ENCODE measurements at places on chromosomes 5 and 9. TPM values are rescaled to one million over a fixed set of nuclear protein-coding genes. Genes with fewer than 3 reads are reported as not detected.

GRCh38 chr5:95895771-95896170 lies 65.9 kb downstream of the ELL2 start:
- H3K27me3 ChIP-seq, result no peaks in the 10 kb centered on the region
- H3K27ac ChIP-seq, result no peak overlapping the region
- no peak for DNase-seq
- no peaks in the 10 kb centered on the region for H3K4me1 ChIP-seq
- H3K36me3 ChIP-seq, result no peaks in the 10 kb centered on the region

- H3K27ac ChIP-seq, result peak overlapping the region; percentile 78
- peaks cover 62% of the 10 kb centered on the region for H3K4me1 ChIP-seq
- DNase-seq, result no peak
- no peaks in the 10 kb centered on the region for H3K36me3 ChIP-seq
- peak overlapping the region; percentile 66 for H3K4me3 ChIP-seq
Observed at GRCh38 chr9:137241490-137242268, 592 bp downstream of the TUBB4B start.

DNA sequence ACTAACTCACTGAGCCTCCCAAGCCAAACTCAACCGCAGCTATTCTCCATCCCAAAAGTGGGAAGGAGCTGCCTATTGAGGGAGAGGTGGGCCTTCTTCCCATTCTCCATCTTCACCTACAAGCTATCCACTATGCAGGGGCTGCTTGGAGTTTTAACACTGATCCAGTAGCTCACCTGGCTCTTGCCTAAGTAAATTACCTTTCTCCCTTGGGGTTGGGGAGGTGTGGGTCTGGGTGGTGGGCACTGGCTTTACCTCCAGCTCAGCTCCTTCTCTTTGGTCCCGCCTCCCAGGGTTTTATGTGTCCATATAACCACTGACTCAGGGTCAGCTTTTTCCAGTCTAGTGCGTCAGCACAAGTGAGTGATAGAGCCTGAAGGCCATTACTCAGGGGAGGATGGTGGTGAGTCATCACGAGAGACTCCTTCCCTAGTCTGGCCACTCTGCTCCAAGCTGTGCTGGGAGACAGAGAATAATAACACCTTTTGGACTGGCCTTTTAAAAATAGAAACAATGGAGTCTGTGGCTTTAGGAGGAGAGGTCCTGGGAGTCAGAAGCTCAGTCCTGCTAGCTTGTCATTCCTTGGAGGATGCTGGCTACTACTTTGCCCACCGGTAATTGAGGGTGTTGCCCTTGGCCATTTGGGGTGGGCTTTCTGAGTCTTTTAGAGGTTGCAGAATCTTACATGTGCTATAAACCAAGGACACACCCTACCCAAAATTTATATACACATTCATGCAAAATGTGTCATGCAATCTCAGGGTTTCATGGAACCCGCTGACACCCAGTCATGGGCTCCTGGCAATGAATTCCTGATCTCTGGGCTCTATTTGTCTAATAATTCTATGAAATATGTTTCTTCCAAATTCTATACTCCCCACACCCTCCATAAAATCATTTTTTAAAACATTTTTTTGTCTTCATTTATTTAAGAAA lies 35.6 kb upstream of the ATP6V1G1 start:
- H3K4me1 ChIP-seq, result peaks cover 8% of the 10 kb centered on the region
- no peaks in the 10 kb centered on the region for H3K27me3 ChIP-seq
- DNase-seq, result no peak
- H3K4me3 ChIP-seq, result no peak overlapping the region
- no peaks in the 10 kb centered on the region for H3K36me3 ChIP-seq
- H3K27ac ChIP-seq, result peak overlapping the region; percentile 18

DNA sequence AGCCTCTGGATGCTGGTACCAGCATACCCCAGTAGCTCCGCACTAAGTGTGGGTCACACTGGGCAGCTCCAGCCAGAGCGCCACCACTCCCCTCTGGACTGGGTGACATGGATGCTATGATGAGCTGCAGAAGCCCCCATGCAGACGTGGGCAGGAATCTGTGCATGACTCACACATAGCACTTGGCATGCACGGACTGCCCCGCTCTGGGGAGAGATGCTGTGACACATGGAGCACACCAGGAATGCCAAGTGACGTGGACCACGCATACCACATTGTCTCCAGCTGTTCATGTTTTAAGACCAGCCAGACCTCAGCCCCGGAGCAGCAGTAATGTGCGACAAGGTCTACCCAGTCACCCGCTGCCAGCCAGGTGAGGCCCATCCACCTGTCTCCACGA lies 64.1 kb downstream of the SEMA4D start:
- no peak overlapping the region for H3K27ac ChIP-seq
- no peaks in the 10 kb centered on the region for H3K27me3 ChIP-seq

- H3K36me3 ChIP-seq, result no peaks in the 10 kb centered on the region
- no peak overlapping the region for H3K27ac ChIP-seq
- H3K4me1 ChIP-seq, result peaks cover 35% of the 10 kb centered on the region
- H3K27me3 ChIP-seq, result no peaks in the 10 kb centered on the region
Observed at GRCh38 chr9:75112789-75113188, 24.5 kb downstream of the OSTF1 start.

- H3K4me3 ChIP-seq, result no peak overlapping the region
- no peaks in the 10 kb centered on the region for H3K27me3 ChIP-seq
- no peak for DNase-seq
- H3K27ac ChIP-seq, result no peak overlapping the region
- no peaks in the 10 kb centered on the region for H3K36me3 ChIP-seq
Observed at GRCh38 chr9:21465859-21466518, 16.1 kb downstream of the IFNE start.

- no peak overlapping the region for H3K4me3 ChIP-seq
- no peaks in the 10 kb centered on the region for H3K27me3 ChIP-seq
- no peaks in the 10 kb centered on the region for H3K4me1 ChIP-seq
- no peak overlapping the region for H3K27ac ChIP-seq
- H3K36me3 ChIP-seq, result no peaks in the 10 kb centered on the region
Observed at GRCh38 chr9:132488626-132489025, 78.6 kb downstream of the CFAP77 start.

The ARHGEF37 gene
- 17.7 TPM for total RNA-seq

The GLRA1 gene
- not detected for total RNA-seq

DNA sequence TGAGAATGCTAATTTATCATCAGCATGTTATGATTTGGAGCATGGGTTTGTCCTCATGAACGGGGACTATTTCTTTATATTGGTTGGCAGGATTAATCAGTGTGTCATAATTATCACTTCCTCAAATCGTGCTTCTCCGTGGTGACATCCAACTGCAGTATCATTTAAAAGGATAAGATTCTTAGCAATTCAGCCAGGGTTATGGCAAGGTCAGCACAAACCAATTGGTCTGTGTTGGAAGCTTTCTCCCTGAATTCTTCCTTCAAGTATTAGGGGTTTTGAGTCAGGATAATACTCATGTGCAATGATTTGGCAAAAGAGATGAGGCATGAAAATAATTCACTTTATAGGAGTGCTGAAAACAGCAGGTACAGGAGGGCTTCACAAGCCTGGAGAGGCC lies 5.5 kb upstream of the CAMLG start:
- H3K27ac ChIP-seq, result no peak overlapping the region
- H3K4me3 ChIP-seq, result no peak overlapping the region
- H3K4me1 ChIP-seq, result no peaks in the 10 kb centered on the region
- no peaks in the 10 kb centered on the region for H3K27me3 ChIP-seq
- DNase-seq, result no peak
- H3K36me3 ChIP-seq, result no peaks in the 10 kb centered on the region

- no peak overlapping the region for H3K4me3 ChIP-seq
- no peaks in the 10 kb centered on the region for H3K36me3 ChIP-seq
- no peak for DNase-seq
- peaks cover 39% of the 10 kb centered on the region for H3K4me1 ChIP-seq
- peak overlapping the region; percentile 82 for H3K27ac ChIP-seq
- no peaks in the 10 kb centered on the region for H3K27me3 ChIP-seq
Observed at GRCh38 chr9:136361754-136362449, 1.6 kb downstream of the DNLZ start.

- peaks cover 19% of the 10 kb centered on the region for H3K4me1 ChIP-seq
- H3K36me3 ChIP-seq, result no peaks in the 10 kb centered on the region
- no peak overlapping the region for H3K27ac ChIP-seq
- no peak overlapping the region for H3K4me3 ChIP-seq
Observed at GRCh38 chr9:37293664-37294524, 128.6 kb upstream of the GRHPR start.

DNA sequence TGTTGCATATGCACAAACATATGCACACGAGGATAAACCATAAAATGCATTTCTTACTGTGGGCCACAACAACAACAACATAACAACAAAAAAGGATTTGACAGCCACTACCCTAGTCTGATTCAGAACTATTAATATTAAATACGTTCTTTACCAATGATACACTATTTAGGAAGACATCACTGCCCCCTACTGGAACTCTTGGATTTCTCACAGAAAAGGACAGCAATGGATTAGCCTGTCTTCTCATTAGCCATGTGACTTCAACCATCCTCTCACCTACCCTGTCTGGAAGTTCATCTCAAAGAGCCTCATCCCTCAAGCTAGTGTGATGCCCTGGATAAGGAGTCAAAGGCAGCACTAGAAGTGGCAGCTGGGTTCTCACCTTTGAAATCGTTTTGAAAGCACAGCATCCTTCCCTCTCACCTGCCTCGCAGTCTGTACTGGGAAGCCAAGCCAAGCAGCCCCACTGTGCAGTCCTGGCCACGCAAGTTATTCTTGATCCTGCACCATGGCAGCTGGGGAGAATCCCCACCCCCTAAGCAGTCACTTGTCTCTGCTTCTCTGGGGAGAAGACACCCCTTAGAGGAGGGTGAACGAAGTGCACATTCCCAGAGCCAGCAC lies 64.6 kb downstream of the SH3TC2 start:
- H3K27me3 ChIP-seq, result no peaks in the 10 kb centered on the region
- no peak overlapping the region for H3K4me3 ChIP-seq
- peak; percentile 82 for DNase-seq
- H3K27ac ChIP-seq, result no peak overlapping the region
- H3K4me1 ChIP-seq, result peaks cover 11% of the 10 kb centered on the region

The TAF11L11 gene
- not detected for total RNA-seq

- H3K4me1 ChIP-seq, result no peaks in the 10 kb centered on the region
- H3K4me3 ChIP-seq, result no peak overlapping the region
- no peaks in the 10 kb centered on the region for H3K36me3 ChIP-seq
Observed at GRCh38 chr5:124352312-124352711, 394.1 kb downstream of the ZNF608 start.

The KIF4B gene
- not detected for total RNA-seq

The SLC6A19 gene
- not detected for total RNA-seq

DNA sequence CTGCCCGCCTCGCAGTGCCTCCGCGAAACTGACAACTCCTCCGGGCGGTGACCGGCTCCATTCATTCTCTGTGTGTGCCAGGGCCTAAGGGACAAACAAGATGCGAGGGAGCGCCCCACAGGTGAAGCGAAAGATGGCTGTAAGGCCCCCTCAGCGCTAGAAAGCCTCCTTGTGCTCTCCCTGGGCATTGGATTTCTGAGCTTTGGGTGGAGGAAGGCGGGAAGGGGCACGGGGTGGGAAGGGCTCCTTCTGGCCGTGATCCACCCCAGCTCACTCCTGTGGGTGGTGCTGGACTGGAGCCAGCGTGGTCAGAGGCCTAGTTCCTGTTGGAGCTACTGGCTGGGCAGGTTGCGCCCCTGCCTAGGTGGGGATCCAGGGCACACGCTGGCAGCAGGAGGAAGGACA lies 943 bp downstream of the GALNT12 start:
- H3K36me3 ChIP-seq, result no peaks in the 10 kb centered on the region
- no peak for DNase-seq
- H3K27ac ChIP-seq, result no peak overlapping the region
- H3K27me3 ChIP-seq, result no peaks in the 10 kb centered on the region

GRCh38 chr5:120538644-120539043 lies 74.5 kb downstream of the PRR16 start:
- H3K4me1 ChIP-seq, result no peaks in the 10 kb centered on the region
- no peaks in the 10 kb centered on the region for H3K36me3 ChIP-seq
- no peak overlapping the region for H3K27ac ChIP-seq
- H3K4me3 ChIP-seq, result no peak overlapping the region

- no peaks in the 10 kb centered on the region for H3K36me3 ChIP-seq
- H3K27me3 ChIP-seq, result no peaks in the 10 kb centered on the region
- no peak overlapping the region for H3K27ac ChIP-seq
- H3K4me1 ChIP-seq, result no peaks in the 10 kb centered on the region
- no peak overlapping the region for H3K4me3 ChIP-seq
Observed at GRCh38 chr5:98468188-98468869, 305.1 kb upstream of the RGMB start.

GRCh38 chr5:78779771-78780616 lies 131.4 kb upstream of the LHFPL2 start:
- H3K27ac ChIP-seq, result peak overlapping the region; percentile 65
- H3K4me1 ChIP-seq, result peaks cover 13% of the 10 kb centered on the region
- no peak overlapping the region for H3K4me3 ChIP-seq
- H3K27me3 ChIP-seq, result no peaks in the 10 kb centered on the region
- peak; percentile 97 for DNase-seq
- no peaks in the 10 kb centered on the region for H3K36me3 ChIP-seq

- H3K36me3 ChIP-seq, result no peaks in the 10 kb centered on the region
- H3K27ac ChIP-seq, result no peak overlapping the region
- no peak overlapping the region for H3K4me3 ChIP-seq
- no peak for DNase-seq
- H3K27me3 ChIP-seq, result no peaks in the 10 kb centered on the region
Observed at GRCh38 chr9:16391369-16391768, 479.1 kb downstream of the BNC2 start.

The CCNJL gene
- 5.6 TPM for total RNA-seq

The RFX3 gene
- 11.8 TPM for total RNA-seq

GRCh38 chr5:163565492-163565891 lies 60.1 kb downstream of the MAT2B start:
- DNase-seq, result no peak
- H3K27me3 ChIP-seq, result no peaks in the 10 kb centered on the region
- H3K27ac ChIP-seq, result no peak overlapping the region
- peaks cover 21% of the 10 kb centered on the region for H3K4me1 ChIP-seq
- no peaks in the 10 kb centered on the region for H3K36me3 ChIP-seq
